Left lung (tissue), 14 donors: ENCODE measurements at places on chromosomes 3 and 15. TPM values are rescaled to one million over a fixed set of nuclear protein-coding genes. Genes with fewer than 3 reads are reported as not detected.

The FBXL2 gene
- total RNA-seq, result 7.5 TPM

The LTF gene
- total RNA-seq, result 113 TPM

DNA sequence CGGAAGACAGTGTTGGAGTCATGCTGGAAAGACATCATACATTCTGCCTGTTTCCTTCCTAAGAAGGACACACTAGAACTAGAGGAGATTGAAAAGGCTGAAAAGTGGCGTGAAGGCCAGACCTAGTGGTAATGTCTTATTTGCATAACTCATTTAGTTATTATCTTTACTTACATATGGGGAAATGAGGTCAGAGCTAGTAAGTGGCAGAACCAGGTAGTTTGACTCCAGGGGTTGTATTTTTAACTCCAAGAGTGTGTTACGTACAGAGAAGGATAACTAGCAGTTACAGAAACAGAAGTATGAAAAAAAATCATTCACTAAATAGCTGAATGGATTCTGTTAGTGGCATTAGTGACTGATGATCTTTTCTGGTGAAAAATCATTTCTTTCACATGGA is 108.0 kb downstream of the MITF start:
- DNase-seq, result no peak
- peak overlapping the region; percentile 69 for H3K27ac ChIP-seq
- H3K4me1 ChIP-seq, result no peaks in the 10 kb centered on the region
- no peak overlapping the region for H3K4me3 ChIP-seq
- no peaks in the 10 kb centered on the region for H3K27me3 ChIP-seq

The TRA2B gene
- total RNA-seq, result 124 TPM

- H3K4me1 ChIP-seq, result no peaks in the 10 kb centered on the region
- no peak overlapping the region for H3K27ac ChIP-seq
- DNase-seq, result no peak
- H3K4me3 ChIP-seq, result no peak overlapping the region
These were observed 44.7 kb downstream of the GTPBP8 start for GRCh38 chr3:113035387-113035982.

- no peaks in the 10 kb centered on the region for H3K36me3 ChIP-seq
- no peak for DNase-seq
- peak overlapping the region; percentile 87 for H3K27ac ChIP-seq
- H3K4me1 ChIP-seq, result peaks cover 24% of the 10 kb centered on the region
- H3K27me3 ChIP-seq, result no peaks in the 10 kb centered on the region
These were observed 1.1 kb downstream of the PDIA5 start for GRCh38 chr3:123067689-123068600.

DNA sequence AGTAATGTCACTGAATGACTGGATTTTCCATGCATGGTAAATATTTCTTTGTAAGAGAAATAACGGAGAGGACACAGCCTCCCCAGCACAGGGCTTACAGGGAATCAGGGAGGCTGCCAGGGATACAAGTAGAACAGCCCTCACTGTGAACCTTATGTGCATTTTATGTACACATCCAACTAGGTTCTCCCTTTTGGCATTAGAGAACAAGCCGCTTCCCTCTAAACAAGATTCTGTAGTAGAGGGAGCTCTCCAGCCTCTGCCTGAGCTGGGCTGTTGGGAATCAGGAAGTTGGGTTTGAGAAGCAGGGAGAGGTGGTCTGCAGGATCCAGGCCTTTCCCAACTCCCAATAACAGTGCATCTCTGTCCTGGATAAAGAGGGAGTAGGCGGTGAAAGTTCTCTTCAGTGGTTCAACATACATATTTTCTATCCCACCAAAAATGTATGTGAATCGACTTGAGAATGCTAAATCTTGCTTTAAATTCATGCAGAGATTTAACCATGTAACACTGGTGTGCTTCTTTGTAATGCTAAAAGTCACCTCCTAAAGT is 83.7 kb downstream of the ARNT2 start:
- H3K27ac ChIP-seq, result no peak overlapping the region
- H3K4me3 ChIP-seq, result no peak overlapping the region
- H3K4me1 ChIP-seq, result peaks cover 6% of the 10 kb centered on the region
- H3K36me3 ChIP-seq, result no peaks in the 10 kb centered on the region

GRCh38 chr3:70076396-70076795 is 76.9 kb downstream of the SAMMSON start:
- H3K27me3 ChIP-seq, result peaks cover 19% of the 10 kb centered on the region
- no peaks in the 10 kb centered on the region for H3K36me3 ChIP-seq
- H3K4me3 ChIP-seq, result no peak overlapping the region
- no peaks in the 10 kb centered on the region for H3K4me1 ChIP-seq
- no peak for DNase-seq

- peaks cover 69% of the 10 kb centered on the region for H3K36me3 ChIP-seq
- no peaks in the 10 kb centered on the region for H3K27me3 ChIP-seq
- DNase-seq, result no peak
- no peak overlapping the region for H3K4me3 ChIP-seq
These were observed 93.3 kb downstream of the PCCB start for GRCh38 chr3:136343446-136343845.

DNA sequence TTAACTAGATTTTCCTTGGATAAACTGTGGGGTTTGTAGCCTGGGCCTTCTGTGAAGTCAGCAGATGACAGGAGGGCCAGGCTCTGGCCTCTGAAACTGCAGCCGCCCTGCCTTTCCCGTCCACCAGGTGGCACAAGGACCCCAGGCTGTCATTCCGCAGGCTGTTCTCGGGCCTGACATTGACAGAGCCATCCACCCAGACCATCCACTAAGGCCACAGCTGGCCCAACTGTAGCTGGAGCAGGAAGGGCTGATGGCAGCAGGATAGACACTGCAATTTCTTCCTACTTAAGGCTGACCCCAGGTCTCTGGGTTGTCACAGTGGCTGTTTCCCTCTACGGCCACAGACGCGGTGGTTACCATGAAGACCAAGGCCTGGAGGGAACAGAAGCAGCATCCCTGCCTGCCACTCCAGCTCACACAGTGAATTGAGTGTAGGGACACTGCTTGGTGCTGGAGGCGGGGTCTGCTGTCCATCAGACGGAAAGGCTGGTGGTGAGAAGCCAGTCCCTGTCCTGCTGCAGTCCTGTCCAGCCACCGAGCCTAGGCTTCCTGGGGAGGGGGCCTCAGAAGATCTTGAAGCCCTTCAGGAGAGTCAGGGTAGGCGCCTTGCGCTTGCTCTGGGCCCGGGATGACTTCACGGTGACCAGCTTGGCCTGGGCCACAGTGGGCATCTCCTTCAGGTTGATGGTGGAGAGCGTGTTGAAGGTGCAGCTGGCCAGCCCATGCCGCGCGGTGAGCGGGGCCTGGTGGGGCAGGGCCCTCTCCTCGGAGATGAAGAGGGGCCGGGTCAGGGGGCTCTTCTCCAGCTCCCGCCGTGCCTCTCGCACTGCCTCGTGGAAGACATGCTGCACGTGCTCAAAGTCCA is 9.4 kb downstream of the SLC51B start:
- DNase-seq, result peak; percentile 57
- no peak overlapping the region for H3K27ac ChIP-seq
- no peak overlapping the region for H3K4me3 ChIP-seq
- no peaks in the 10 kb centered on the region for H3K27me3 ChIP-seq

DNA sequence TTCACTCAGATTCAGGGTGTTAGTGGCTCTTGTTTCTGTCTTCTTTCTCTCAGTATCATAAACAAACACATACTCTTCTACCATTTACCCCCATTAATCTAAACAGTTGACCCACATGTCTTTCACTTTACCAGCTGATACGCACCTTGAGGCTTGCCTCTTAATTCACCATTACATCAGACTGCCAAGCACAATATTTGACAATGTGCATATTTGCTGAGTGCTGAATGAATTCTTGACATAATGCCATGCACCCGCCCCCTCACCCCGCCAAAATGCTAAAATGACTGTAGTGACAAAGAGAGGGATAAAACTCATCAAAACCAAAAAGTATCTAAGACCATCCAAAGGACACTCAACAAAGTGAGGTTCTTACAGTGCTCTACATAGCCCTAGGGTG is 57.4 kb downstream of the NGLY1 start:
- H3K27ac ChIP-seq, result no peak overlapping the region
- H3K4me3 ChIP-seq, result no peak overlapping the region
- H3K4me1 ChIP-seq, result no peaks in the 10 kb centered on the region
- DNase-seq, result no peak
- H3K27me3 ChIP-seq, result no peaks in the 10 kb centered on the region

GRCh38 chr3:149502438-149502837 is 27.9 kb downstream of the TM4SF4 start:
- H3K4me1 ChIP-seq, result peaks cover 4% of the 10 kb centered on the region
- H3K27ac ChIP-seq, result no peak overlapping the region
- H3K4me3 ChIP-seq, result no peak overlapping the region
- no peak for DNase-seq
- H3K36me3 ChIP-seq, result no peaks in the 10 kb centered on the region

GRCh38 chr3:116950301-116951055 is 240.9 kb downstream of the TUSC7 start:
- H3K27me3 ChIP-seq, result no peaks in the 10 kb centered on the region
- DNase-seq, result no peak
- no peak overlapping the region for H3K4me3 ChIP-seq
- H3K36me3 ChIP-seq, result no peaks in the 10 kb centered on the region
- H3K27ac ChIP-seq, result no peak overlapping the region
- no peaks in the 10 kb centered on the region for H3K4me1 ChIP-seq

The KNL1 gene
- total RNA-seq, result 5.9 TPM

DNA sequence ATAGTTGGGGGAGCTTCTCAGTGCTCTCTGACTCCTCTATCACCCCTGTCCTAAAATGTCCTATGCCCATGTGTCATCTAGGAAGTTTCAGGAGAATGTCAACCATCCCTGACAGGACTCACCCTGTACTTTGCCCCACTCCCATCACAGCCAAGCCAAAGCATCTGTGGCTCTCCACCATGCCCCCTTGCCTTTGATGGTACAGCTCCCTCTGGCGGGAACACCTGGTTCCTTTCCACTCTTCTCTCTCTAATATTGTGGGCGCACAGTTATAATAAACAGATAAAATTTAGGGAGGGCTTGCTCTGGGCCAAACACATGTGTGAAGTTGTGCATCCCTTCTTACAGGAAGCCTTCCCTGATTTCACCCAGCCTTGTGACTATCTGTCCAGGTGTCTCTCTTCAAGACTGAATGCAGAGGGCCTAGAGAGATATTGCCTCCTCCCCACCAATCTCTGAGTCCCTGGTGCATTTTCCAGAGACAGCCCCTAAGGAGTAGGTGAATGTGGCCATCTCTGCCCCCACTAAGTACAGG is 62.8 kb downstream of the ISG20 start:
- no peak overlapping the region for H3K4me3 ChIP-seq
- H3K27ac ChIP-seq, result no peak overlapping the region
- H3K36me3 ChIP-seq, result no peaks in the 10 kb centered on the region
- H3K4me1 ChIP-seq, result no peaks in the 10 kb centered on the region
- no peak for DNase-seq
- peaks cover 33% of the 10 kb centered on the region for H3K27me3 ChIP-seq

The SAMD7 gene
- not detected for total RNA-seq

- H3K4me1 ChIP-seq, result no peaks in the 10 kb centered on the region
- no peaks in the 10 kb centered on the region for H3K27me3 ChIP-seq
- H3K36me3 ChIP-seq, result peaks cover 48% of the 10 kb centered on the region
These were observed 95.0 kb upstream of the LIMD1 start for GRCh38 chr3:45499529-45499928.

DNA sequence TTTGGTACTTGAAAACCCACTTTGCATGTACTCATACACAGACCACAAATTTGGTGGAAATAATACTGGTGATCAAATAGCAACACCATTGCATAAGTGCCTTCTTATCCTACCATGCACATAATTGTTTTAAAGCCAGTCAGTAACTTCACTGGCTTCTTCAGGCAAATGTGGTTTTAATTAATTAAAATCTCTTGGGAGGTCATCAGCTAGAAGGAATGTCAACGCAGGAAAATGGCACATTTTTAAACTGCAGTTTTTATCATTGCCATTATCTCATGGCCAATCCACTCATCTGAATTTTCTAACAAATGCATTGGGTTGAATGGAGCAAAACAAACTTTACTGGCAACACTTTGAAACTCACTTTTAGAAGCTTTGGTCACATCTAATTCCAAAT is 105.7 kb upstream of the ZPLD1 start:
- no peaks in the 10 kb centered on the region for H3K36me3 ChIP-seq
- no peak overlapping the region for H3K27ac ChIP-seq
- DNase-seq, result no peak
- no peaks in the 10 kb centered on the region for H3K27me3 ChIP-seq

- H3K4me1 ChIP-seq, result peaks cover 5% of the 10 kb centered on the region
- no peak overlapping the region for H3K27ac ChIP-seq
- no peak for DNase-seq
- no peaks in the 10 kb centered on the region for H3K36me3 ChIP-seq
- no peak overlapping the region for H3K4me3 ChIP-seq
- no peaks in the 10 kb centered on the region for H3K27me3 ChIP-seq
These were observed 1031.8 kb upstream of the NR2F2 start for GRCh38 chr15:95298729-95299128.

The ARGFX gene
- not detected for total RNA-seq

- DNase-seq, result no peak
- peak overlapping the region; percentile 39 for H3K4me3 ChIP-seq
- no peak overlapping the region for H3K27ac ChIP-seq
- no peaks in the 10 kb centered on the region for H3K27me3 ChIP-seq
These were observed 115.1 kb upstream of the ARHGEF3 start for GRCh38 chr3:56916716-56917360.

GRCh38 chr3:189404024-189404423 is 227.2 kb upstream of the TP63 start:
- H3K4me1 ChIP-seq, result no peaks in the 10 kb centered on the region
- DNase-seq, result no peak
- H3K27me3 ChIP-seq, result no peaks in the 10 kb centered on the region
- no peaks in the 10 kb centered on the region for H3K36me3 ChIP-seq

The RTF1 gene
- 22.3 TPM for total RNA-seq

DNA sequence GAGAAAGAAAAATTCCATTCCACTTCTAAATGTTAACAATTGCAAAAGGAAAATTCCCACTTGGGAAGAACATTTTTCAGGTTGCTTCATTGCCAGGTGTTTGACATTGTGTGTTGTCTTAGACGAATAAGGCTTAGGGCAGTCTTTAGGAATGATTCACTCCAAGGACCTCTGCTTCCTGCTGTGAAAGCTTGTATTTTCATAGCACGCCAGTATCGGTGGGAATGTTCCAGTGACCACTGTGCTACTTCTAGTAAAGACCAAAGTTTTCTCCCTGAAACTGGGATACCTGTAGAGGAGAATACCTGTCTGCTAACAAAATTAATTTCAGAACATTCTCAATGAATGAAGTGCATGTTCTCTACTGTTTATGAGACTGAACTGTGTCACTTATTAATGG is 64.1 kb downstream of the CDIN1 start:
- no peak for DNase-seq
- no peak overlapping the region for H3K4me3 ChIP-seq
- no peaks in the 10 kb centered on the region for H3K36me3 ChIP-seq
- no peak overlapping the region for H3K27ac ChIP-seq
- no peaks in the 10 kb centered on the region for H3K27me3 ChIP-seq

The TRPM1 gene
- not detected for total RNA-seq

- peak overlapping the region; percentile 69 for H3K27ac ChIP-seq
- H3K4me3 ChIP-seq, result no peak overlapping the region
- H3K36me3 ChIP-seq, result no peaks in the 10 kb centered on the region
- H3K4me1 ChIP-seq, result peaks cover 16% of the 10 kb centered on the region
- DNase-seq, result no peak
These were observed 146.6 kb upstream of the TPM1 start for GRCh38 chr15:62895905-62896316.

The DENND4A gene
- total RNA-seq, result 26.3 TPM

GRCh38 chr3:170486398-170486797 is 67.7 kb downstream of the CLDN11 start:
- no peaks in the 10 kb centered on the region for H3K4me1 ChIP-seq
- H3K27me3 ChIP-seq, result no peaks in the 10 kb centered on the region
- H3K4me3 ChIP-seq, result no peak overlapping the region
- H3K36me3 ChIP-seq, result no peaks in the 10 kb centered on the region
- H3K27ac ChIP-seq, result no peak overlapping the region
